ENCODE measurements at places on chromosomes 3 and 15. TPM values are rescaled to one million over a fixed set of nuclear protein-coding genes. Genes with fewer than 3 reads are reported as not detected.

Gene PLXNB1
- 182 TPM for total RNA-seq

DNA sequence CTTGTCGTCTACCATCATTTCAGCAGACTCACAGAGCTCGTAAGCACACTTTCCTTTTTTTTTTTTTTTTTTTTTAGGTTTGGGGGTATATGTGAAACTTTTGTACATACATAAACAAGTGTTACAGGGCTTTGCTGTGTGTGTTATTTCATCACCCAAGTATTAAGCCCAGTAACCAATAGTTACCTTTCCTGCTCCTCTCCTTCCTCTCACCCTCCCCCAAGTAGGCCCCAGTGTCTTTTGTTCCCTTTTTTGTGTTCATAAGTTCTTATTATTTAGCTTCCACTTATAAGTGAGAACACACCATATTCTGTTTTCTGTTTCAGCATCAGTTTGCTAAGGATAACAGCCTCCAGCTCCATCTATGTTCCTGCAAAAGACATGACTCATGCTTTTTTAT, 746.8 kb downstream of the GRM7 start:
- no peak overlapping the region for H3K4me3 ChIP-seq
- H3K36me3 ChIP-seq, result no peaks in the 10 kb centered on the region
- no peaks in the 10 kb centered on the region for H3K27me3 ChIP-seq

GRCh38 chr3:124283652-124284023, 291.7 kb upstream of the ROPN1 start:
- H3K4me3 ChIP-seq, result no peak overlapping the region
- no peak overlapping the region for H3K27ac ChIP-seq
- no peaks in the 10 kb centered on the region for H3K27me3 ChIP-seq
- no peak for DNase-seq
- no peaks in the 10 kb centered on the region for H3K4me1 ChIP-seq
- no peaks in the 10 kb centered on the region for H3K36me3 ChIP-seq

- H3K27ac ChIP-seq, result no peak overlapping the region
- no peaks in the 10 kb centered on the region for H3K36me3 ChIP-seq
- no peak for DNase-seq
Observed at GRCh38 chr3:98855806-98856400, 45.6 kb downstream of the DCBLD2 start.

Gene SERINC4
- 0.16 TPM for total RNA-seq

- no peaks in the 10 kb centered on the region for H3K36me3 ChIP-seq
- no peak overlapping the region for H3K27ac ChIP-seq
- H3K27me3 ChIP-seq, result no peaks in the 10 kb centered on the region
- DNase-seq, result no peak
- H3K4me1 ChIP-seq, result no peaks in the 10 kb centered on the region
Observed at GRCh38 chr3:133455960-133456359, 56.1 kb downstream of the BFSP2 start.

Gene LEKR1
- 2.3 TPM for total RNA-seq

- H3K27ac ChIP-seq, result no peak overlapping the region
- no peak for DNase-seq
- no peaks in the 10 kb centered on the region for H3K4me1 ChIP-seq
- H3K27me3 ChIP-seq, result no peaks in the 10 kb centered on the region
- H3K4me3 ChIP-seq, result no peak overlapping the region
Observed at GRCh38 chr3:124576565-124577493, 153.4 kb upstream of the UMPS start.

Gene FETUB
- total RNA-seq, result not detected

GRCh38 chr3:45026957-45027356, 854 bp downstream of the CLEC3B start:
- no peaks in the 10 kb centered on the region for H3K27me3 ChIP-seq
- no peak for DNase-seq
- peak overlapping the region; percentile 36 for H3K4me3 ChIP-seq
- peak overlapping the region; percentile 80 for H3K27ac ChIP-seq
- H3K36me3 ChIP-seq, result no peaks in the 10 kb centered on the region

DNA sequence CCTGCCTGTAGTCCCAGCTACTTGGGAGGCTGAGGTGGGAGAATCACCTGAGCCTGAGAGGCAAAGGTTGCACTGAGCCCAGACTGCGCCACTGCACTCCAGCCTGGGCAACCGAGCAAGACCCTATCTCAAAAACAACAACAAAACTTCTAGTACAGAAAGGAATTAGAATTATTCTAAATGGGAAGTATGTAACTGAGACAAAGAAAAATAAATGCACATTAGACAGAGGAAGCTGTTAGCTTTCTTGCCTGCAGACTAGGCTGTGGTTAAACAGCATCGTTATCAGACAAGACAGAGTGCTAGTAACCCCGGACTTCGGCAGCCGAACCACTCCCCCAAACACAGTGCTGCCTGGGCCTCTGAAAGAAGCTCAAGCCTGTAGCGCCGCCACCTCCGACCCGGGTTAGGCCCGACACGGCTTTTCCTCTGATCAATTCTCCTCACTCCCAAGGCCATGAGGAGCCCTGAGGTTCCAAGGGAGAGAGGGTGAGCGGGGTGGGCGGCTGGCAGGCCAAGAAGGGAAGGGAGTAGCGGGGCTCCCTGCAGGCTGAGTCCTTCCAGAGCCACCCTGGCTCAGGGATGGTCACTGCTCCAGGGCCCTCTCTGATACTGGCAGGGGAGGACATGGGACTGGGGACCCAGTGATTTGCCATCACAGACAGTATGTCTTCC, 44.8 kb upstream of the MUC4 start:
- H3K36me3 ChIP-seq, result no peaks in the 10 kb centered on the region
- H3K4me1 ChIP-seq, result no peaks in the 10 kb centered on the region
- no peak for DNase-seq
- no peaks in the 10 kb centered on the region for H3K27me3 ChIP-seq
- no peak overlapping the region for H3K27ac ChIP-seq

Gene FBXW12
- 0.66 TPM for total RNA-seq
